ENCODE measurements at places on chromosomes 16 and 17. TPM values are rescaled to one million over a fixed set of nuclear protein-coding genes. Genes with fewer than 3 reads are reported as not detected.

GRCh38 chr16:57503366-57503765, 17.1 kb upstream of the DOK4 start:
- no peak overlapping the region for H3K4me3 ChIP-seq
- H3K36me3 ChIP-seq = no peaks in the 10 kb centered on the region
- H3K27ac ChIP-seq = no peak overlapping the region
- H3K27me3 ChIP-seq = no peaks in the 10 kb centered on the region
- H3K4me1 ChIP-seq = no peaks in the 10 kb centered on the region

DNA sequence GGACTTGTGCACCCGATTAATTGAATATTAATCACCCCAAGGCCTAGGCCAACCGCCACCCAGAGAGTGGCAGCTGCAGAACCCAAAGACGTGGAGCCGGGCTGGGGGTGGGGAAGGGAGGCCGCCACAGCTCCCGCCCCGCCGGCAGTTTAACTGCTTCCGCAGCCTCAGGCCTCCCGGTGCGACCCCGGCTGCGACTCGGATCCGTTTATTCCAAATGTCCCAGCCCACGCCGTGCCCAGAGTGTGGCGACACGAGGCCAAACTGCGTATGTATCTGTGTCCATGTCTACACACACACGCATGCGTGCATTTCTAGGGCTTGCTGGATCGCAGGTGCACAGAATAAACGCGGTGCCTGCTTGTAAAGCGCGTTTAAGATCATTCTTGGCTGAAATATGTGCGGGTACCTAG, 802 bp upstream of the TOB1 start:
- peaks cover 5% of the 10 kb centered on the region for H3K36me3 ChIP-seq
- H3K4me3 ChIP-seq = peak overlapping the region; percentile 63
- H3K27ac ChIP-seq = peak overlapping the region; percentile 98
- H3K4me1 ChIP-seq = peaks cover 7% of the 10 kb centered on the region
- H3K27me3 ChIP-seq = no peaks in the 10 kb centered on the region

DNA sequence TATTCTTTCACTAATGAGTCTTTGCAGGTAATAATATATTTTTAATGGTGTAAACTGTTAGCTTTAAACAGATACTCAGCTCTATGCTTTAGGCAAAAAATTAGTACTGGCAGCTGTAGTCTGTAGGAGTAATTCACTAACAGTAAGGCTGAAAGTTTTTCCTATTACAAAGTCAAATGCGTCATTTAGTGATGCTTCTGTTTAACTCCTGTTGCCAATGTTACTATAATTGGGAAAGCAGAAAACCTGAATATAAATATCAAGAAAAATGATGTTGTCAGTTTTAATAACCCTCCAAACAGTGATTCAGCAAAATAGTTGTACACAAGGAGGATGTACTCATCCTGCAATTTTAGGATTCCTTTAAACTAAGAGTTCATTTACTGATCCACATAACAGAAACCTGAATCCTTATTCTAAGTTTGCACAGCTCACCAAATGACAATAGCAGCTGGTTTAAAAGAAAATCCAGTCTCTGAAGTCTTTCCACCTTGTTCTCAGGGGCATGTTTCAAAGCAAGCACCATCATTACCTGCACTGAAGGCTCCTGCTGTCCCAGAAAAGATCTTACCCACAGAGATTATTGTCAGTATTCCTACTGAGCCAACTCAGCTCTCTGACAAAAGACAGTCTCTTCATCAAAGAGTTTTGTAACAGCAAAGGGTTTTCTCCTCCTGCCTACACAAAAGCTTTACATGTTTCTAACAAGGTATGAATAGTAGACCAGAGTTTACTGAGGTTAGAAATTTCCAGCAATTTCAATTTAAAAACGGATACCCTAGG, 4.2 kb downstream of the CDR2 start:
- no peaks in the 10 kb centered on the region for H3K36me3 ChIP-seq
- peak; percentile 20 for DNase-seq
- no peak overlapping the region for H3K4me3 ChIP-seq
- peak overlapping the region; percentile 43 for H3K27ac ChIP-seq
- H3K4me1 ChIP-seq = peaks cover 11% of the 10 kb centered on the region

DNA sequence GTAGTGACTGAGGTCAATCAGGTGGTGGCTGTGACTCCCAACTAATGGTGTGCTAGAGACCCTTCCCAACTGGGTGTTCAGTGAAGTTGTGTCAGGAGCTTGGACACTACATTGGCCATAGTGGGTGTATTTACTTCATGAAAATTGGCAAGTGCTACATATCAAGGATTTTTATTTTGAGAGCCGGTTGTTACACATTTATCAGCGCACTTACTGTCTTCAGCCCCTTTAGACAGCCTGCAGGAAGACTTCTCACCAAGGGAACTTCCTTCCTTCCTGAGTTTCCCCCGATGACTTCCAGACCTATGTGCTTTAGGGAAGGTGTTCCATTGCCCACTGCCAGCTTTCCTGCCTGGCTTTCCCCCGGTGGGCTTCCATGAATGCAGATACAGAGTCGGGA, 261.2 kb downstream of the CBLN1 start:
- H3K4me3 ChIP-seq = no peak overlapping the region
- H3K4me1 ChIP-seq = peaks cover 3% of the 10 kb centered on the region
- peaks cover 21% of the 10 kb centered on the region for H3K27me3 ChIP-seq
- H3K36me3 ChIP-seq = no peaks in the 10 kb centered on the region
- no peak for DNase-seq
- no peak overlapping the region for H3K27ac ChIP-seq

TMEM208 gene
- 59.0 TPM for total RNA-seq

- H3K27me3 ChIP-seq = no peaks in the 10 kb centered on the region
- DNase-seq = peak; percentile 39
- H3K36me3 ChIP-seq = no peaks in the 10 kb centered on the region
- no peaks in the 10 kb centered on the region for H3K4me1 ChIP-seq
- H3K27ac ChIP-seq = no peak overlapping the region
These were observed 86.1 kb upstream of the RBFOX1 start for GRCh38 chr16:7246578-7246977.

DNA sequence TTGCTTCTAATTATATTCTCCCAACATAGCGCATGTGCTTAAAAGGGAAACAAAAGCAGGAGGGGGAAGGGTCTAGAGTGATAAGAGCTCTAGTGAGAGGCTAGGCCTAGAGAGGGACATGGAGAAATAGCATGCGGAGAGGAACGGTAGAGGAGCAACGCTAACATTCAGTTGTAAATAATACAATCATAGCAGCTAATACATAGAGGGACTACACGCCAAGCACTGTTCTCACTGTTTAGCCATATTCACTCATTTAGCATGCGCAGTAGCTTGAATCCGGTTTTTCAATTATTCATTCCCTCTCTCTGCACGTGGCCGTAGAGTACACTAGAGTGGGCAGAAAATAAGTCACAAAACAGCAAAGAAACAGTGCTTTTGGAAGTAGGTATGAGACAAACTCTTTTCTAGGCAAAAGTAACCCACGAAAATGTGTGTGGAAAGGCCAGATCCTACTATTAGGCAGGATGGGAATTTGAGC, 1.7 kb upstream of the ALOX12 start:
- H3K4me1 ChIP-seq = peaks cover 12% of the 10 kb centered on the region
- H3K4me3 ChIP-seq = no peak overlapping the region
- no peak for DNase-seq
- peaks cover 23% of the 10 kb centered on the region for H3K36me3 ChIP-seq
- no peak overlapping the region for H3K27ac ChIP-seq

- no peak overlapping the region for H3K27ac ChIP-seq
- no peaks in the 10 kb centered on the region for H3K4me1 ChIP-seq
- DNase-seq = no peak
- H3K4me3 ChIP-seq = no peak overlapping the region
- H3K27me3 ChIP-seq = no peaks in the 10 kb centered on the region
These were observed 224.0 kb downstream of the CDH8 start for GRCh38 chr16:61812251-61812650.

TNFRSF12A gene
- 107 TPM for total RNA-seq

- H3K27ac ChIP-seq = no peak overlapping the region
- no peak overlapping the region for H3K4me3 ChIP-seq
- DNase-seq = no peak
These were observed 16.8 kb upstream of the CCL1 start for GRCh38 chr17:34379868-34380267.

EXOSC6 gene
- total RNA-seq = 27.8 TPM

GRCh38 chr17:78903101-78903779, at the start of gene CEP295NL:
CEP295NL (minus strand) TSS chr17:78903201; CDS start chr17:78901828, 1,373 bp downstream.
- H3K27me3 ChIP-seq = no peaks in the 10 kb centered on the region
- peak within 1 kb of the TSS; percentile 13 for H3K27ac ChIP-seq
- peaks cover 4% of the 10 kb centered on the region for H3K36me3 ChIP-seq

DNA sequence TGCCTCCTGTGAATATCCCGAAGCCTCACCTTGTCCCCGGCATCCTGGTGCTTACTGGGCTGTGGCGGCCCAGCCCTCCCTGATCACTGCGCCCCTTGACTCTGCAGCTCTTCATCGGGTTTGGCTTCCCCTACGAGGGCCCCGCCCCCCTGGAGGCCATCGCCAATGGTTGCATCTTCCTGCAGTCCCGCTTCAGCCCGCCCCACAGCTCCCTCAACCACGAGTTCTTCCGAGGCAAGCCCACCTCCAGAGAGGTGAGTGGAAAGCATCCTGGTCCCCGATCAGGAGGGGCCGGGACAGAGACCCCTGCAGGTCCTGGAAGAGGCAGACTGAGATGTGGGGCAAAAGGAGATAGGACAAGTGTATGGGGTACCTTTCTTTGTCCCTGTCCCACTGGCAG, 72.1 kb downstream of the MGAT5B start:
- no peaks in the 10 kb centered on the region for H3K36me3 ChIP-seq
- H3K27me3 ChIP-seq = peaks cover 4% of the 10 kb centered on the region
- H3K27ac ChIP-seq = no peak overlapping the region
- H3K4me1 ChIP-seq = no peaks in the 10 kb centered on the region

- no peak overlapping the region for H3K4me3 ChIP-seq
- no peaks in the 10 kb centered on the region for H3K36me3 ChIP-seq
- no peaks in the 10 kb centered on the region for H3K27me3 ChIP-seq
- H3K4me1 ChIP-seq = no peaks in the 10 kb centered on the region
These were observed 483.1 kb upstream of the ERCC4 start for GRCh38 chr16:13436641-13437412.

GRCh38 chr16:10581507-10581906, 1.1 kb upstream of the EMP2 start:
- H3K27me3 ChIP-seq = no peaks in the 10 kb centered on the region
- no peak overlapping the region for H3K4me3 ChIP-seq
- peaks cover 34% of the 10 kb centered on the region for H3K4me1 ChIP-seq
- H3K36me3 ChIP-seq = no peaks in the 10 kb centered on the region
- peak overlapping the region; percentile 96 for H3K27ac ChIP-seq

SDR42E2 gene
- not detected for total RNA-seq

- H3K36me3 ChIP-seq = no peaks in the 10 kb centered on the region
- no peak for DNase-seq
- H3K27me3 ChIP-seq = no peaks in the 10 kb centered on the region
- no peak overlapping the region for H3K4me3 ChIP-seq
- no peaks in the 10 kb centered on the region for H3K4me1 ChIP-seq
- no peak overlapping the region for H3K27ac ChIP-seq
These were observed 368.0 kb downstream of the FOXL1 start for GRCh38 chr16:86946396-86946795.

DNA sequence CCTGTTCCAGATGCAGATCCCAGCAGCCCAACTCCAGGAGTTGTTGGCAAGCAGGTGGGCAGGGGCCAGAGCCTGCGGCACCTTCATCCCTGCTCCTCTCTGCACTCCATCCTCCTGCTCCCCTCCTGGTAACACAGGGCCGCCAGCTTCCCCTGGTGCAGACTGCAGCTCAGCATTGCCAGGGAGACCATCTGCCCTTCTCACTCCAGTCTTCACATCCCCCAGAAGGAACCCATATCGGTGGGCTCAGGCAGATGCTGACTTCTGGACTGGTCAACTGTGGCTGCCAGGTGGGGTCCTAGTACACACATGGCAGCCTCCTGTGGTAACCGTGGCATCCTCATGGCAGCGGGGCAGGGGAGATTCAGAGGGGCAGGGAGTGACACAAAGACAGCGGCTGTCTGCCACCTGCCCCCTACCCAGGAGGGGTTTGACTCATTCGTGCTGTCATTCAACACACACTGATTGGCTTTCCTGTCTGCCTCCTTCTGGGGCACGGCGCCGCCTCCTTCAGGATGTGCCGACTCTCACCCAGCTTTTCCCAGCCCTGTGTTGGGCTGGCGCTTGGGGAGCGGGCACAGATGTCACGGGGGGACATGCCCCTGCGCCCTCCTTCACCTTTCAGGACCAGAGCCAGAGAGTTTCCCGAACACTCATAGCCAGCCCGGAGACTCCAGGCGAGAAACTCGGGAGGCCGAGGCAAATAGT, 120.9 kb downstream of the CMIP start:
- no peaks in the 10 kb centered on the region for H3K36me3 ChIP-seq
- no peak overlapping the region for H3K27ac ChIP-seq
- H3K4me1 ChIP-seq = peaks cover 4% of the 10 kb centered on the region
- H3K27me3 ChIP-seq = no peaks in the 10 kb centered on the region

GRCh38 chr16:11089504-11090124, 145.2 kb downstream of the CLEC16A start:
- no peak overlapping the region for H3K4me3 ChIP-seq
- DNase-seq = peak; percentile 99
- H3K27me3 ChIP-seq = no peaks in the 10 kb centered on the region

DNA sequence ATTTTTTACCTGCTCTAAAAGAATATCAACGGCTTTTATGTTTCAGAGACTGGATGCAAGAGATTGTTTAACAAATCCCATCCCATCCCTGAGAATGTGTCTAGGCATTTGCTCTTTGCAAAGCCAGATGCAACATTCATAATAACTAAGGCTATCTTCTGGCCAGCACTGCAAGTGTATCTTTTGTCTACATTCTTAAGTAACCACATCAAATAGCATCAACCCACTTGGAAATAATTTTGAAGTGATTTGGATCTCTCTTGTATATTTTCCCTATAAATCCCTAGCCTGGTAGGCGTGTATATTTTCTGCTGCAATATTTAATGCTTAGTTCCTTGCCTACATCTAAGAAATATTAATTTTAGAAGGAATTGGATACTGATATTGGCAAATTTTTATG, 64.3 kb downstream of the PIGL start:
- no peaks in the 10 kb centered on the region for H3K27me3 ChIP-seq
- no peak overlapping the region for H3K4me3 ChIP-seq
- peaks cover 3% of the 10 kb centered on the region for H3K4me1 ChIP-seq
- H3K27ac ChIP-seq = no peak overlapping the region

DNA sequence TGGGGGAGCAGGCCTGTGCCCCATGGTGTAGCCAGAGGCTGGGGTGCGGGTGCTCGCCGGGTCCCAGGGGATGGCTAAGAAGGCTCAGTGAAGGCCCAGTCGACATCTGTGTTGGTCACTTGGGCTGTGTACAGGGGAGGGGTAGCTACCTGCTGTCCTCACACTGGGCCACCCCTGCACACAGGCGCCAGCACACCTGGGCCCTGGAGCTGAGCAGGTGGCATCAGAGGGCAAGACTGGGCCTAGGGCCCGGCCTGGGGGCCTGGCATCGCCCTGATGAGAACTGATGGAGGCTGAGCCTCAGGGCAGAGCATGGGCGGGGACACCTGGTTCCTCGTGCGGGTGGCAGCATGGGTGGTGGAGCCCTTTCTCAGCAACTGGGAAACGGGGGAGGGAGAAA, 870 bp upstream of the CTRB2 start:
- no peaks in the 10 kb centered on the region for H3K4me1 ChIP-seq
- no peak overlapping the region for H3K4me3 ChIP-seq
- H3K27ac ChIP-seq = no peak overlapping the region
- H3K36me3 ChIP-seq = no peaks in the 10 kb centered on the region
- no peaks in the 10 kb centered on the region for H3K27me3 ChIP-seq
